ENCODE measurements at places on chromosomes 11 and 22. TPM values are rescaled to one million over a fixed set of nuclear protein-coding genes. Genes with fewer than 3 reads are reported as not detected.

Gene LMO1
- total RNA-seq: not detected

- no peak overlapping the region for H3K27ac ChIP-seq
- no peaks in the 10 kb centered on the region for H3K4me1 ChIP-seq
- no peak for DNase-seq
- H3K27me3 ChIP-seq: no peaks in the 10 kb centered on the region
- H3K36me3 ChIP-seq: no peaks in the 10 kb centered on the region
Measured at GRCh38 chr11:79960461-79960860, 519.6 kb upstream of the TENM4 start.

- no peaks in the 10 kb centered on the region for H3K4me1 ChIP-seq
- DNase-seq: no peak
- no peak overlapping the region for H3K27ac ChIP-seq
- H3K27me3 ChIP-seq: peaks cover 5% of the 10 kb centered on the region
Measured at GRCh38 chr11:86693518-86693917, 21.1 kb upstream of the ME3 start.

Gene FGF3
- total RNA-seq: not detected

Gene RSF1
- 91.0 TPM for total RNA-seq
